ENCODE measurements at places on chromosomes 16 and 17.

- DNase-seq, result no peak
Measured at GRCh38 chr16:8005096-8005860, 585.0 kb downstream of the TMEM114 start.

DNA sequence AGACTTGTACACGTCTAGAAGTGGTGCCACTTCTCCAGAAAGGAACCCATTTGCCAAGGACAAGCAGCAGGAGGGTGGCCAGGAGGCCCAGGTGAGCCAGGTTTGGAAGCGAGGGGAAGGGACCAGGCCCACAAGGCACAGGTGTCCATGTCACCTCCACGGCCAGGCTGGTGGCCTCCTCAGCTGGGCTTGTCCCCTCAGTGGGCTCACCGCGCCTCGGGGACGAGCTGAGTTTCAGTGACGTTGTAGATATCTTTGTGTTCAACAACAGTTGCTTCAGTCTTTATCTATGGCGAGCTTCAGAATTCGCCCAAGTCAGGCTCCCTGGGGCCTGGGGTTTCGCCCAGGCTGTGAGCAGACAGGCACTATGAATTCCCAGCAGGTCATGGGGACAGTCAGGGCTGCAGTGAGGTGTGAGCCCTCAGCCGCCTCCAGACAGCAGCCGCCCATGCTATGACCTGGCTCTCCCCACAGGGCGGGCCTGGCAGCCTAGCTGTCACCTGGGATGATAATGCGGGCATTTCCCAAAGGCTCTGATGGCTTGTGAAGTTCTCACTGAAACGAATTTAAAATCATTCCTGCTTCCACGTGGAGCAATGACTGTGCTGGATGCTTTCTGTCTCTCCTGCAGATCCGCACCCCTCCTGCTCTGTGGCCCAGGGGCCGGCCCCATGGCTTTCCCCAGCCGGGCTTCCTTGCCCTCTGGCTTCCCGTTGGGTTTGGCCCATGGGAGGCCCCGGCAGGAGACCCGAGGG is 89.5 kb downstream of the MRC2 start:
- DNase-seq, result no peak

GRCh38 chr17:29561554-29562517 is 5.0 kb downstream of the ABHD15 start:
- DNase-seq, result peak; percentile 21

DNA sequence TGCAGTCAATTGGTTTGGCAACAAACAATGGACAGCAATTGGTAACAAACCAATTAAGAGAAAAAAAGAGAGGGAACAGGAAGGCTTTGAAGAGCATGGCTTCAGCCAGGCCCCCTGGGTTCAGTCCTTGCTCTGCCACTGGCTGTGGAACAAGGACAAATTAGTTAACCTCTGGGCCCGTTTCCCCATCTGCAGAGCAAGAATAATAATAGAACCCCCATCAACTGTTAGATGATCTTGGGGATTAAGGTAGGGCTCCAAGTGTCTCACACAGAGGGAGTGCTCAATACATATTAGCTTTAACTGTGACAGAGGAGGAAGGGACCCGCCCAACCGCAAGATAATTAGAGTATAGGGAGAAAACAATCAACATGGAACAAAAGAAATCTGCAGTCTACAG is 55.2 kb downstream of the PECAM1 start:
- no peak for DNase-seq

- DNase-seq, result no peak
Measured at GRCh38 chr17:49494399-49494985, 601 bp upstream of the NGFR start.

GRCh38 chr17:17836818-17837379 is at the start of gene SREBF1:
Gene SREBF1, minus strand, starts transcription at chr17:17836986. Its CDS starts 169 bp downstream, at chr17:17836817.
- peak; percentile 80 for DNase-seq

DNA sequence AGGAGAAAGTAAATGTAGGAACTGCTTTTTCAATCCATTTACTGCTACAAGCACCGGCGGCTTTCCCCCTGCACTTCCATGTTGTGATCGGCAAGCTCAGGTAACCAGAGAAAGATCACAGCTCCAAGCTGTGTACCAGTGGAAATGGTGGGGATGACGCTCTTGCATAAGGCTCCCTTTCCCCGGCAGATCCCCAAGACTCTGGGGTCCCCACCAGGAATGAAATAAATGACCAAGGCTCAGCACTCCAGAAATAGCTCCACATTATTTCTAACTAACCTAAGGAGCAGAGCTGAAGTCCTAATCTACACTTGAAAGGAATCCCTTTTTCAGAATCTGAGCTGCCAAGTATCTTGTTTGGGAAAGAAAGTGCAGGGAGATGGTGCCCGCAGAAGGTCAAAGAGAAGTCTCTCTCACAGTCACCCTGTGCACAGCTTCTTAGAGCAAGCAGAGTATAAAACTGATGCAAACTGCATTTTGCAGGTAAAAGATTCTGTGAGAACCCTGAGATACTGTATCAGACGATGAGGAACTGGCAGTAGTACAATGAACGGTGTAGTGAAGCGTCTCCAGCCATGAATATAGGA is 11.1 kb downstream of the GRB2 start:
- no peak for DNase-seq

- DNase-seq, result no peak
Measured at GRCh38 chr16:21592191-21592590, 7.2 kb upstream of the METTL9 start.

DNA sequence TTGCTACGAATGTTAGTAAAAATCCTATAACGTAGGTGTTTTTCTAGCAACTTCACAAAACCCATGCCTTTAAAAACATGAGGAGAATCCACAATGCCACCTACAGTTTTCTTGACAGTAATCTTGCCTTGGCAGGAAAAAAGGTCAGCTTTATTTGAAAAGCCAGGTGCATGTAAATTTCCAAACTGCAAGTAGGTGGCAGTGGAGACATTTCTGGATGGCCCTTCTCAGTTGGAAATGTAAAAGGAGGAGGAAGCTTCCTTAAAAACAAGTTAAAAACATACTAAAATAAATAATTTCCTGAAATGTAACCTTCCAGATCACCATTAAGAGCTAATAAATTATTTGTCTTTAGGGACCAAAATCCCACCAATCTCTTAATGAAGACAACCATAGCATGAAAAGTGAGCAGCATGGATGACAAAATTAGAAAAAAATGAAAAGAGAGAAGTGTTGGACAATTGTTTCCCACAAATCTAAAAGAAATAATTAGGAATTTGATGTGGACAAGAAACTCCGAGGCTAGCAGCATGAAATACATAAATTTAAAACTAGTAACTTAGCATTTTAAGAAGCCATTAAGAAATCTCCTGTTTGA is 152.2 kb downstream of the SNX11 start:
- no peak for DNase-seq

DNA sequence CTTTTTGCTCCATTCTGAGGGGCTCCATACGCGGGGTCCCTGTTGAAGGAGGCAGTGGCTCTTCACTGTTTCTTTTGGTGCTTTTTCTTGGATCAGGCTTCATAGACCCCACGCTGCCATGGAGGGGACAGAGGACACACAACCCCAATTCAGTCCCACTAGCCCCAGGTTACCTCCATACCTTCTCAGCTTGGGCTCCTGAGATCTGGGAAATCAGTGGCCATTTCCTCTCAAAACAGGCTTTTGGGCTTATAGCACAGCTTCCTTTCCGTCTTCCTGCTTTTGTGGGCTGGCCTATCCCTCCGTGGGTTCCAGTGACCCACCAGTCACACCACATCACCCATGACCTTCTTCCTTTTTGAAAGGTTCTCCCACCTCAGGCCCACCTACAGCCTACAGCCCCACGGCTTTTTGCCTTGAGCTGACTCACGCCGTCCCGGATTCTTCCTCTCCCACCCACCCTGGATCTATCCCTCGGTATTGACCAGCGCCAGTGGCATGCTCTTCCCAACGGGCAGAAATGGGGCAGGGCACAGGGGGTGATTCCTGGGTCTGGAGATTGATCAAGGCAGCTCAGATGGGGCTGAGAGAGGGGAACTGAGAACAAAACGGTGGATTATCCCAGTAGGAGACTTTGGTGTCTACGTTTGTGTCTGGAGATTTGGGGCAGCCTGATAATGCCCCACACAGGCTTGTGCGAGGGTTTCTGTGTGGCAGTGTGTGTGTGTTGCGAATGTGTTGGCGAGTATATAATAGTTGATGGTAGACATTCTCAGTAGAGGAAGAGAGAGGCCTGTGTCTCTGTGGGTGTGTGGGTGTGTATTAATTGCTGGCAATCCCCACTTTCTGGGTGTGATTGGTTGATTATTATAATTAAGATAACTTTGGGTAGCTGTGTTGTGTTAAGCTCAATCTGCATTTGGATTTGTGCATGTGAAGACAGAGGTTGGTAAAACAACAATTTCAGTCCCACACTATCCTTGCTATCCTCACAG is 3.8 kb downstream of the TBX21 start:
- DNase-seq, result no peak

DNA sequence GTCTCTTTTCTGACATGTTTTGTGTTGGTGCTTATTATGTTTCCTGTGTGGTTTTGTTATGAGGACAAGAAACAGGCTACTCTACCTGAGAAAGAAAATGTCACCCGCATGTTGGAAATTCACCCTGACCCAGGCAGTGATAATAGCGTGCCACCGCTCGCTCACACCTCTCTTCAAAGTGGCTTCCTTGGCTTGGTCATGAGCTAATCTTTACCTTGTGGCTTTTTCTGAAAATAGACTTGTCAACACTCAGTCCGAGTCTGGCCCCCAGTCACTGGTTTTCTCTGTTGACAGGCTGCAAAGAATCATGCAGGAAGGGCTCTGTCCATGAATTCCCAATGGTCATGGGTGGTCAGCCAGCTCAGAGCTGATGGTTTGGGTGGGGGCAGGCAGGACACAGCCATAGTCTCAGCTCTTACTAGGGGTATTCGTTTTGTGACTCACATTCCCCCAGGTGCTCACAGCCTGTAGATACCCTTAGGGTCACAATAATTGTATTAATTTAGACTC is 121.3 kb upstream of the CACNG5 start:
- DNase-seq, result peak; percentile 17

GRCh38 chr17:65817951-65818350 is 256.5 kb upstream of the AXIN2 start:
- no peak for DNase-seq

GRCh38 chr17:80575057-80575875 is 30.6 kb downstream of the RPTOR start:
- DNase-seq, result peak; percentile 89

GRCh38 chr16:56611281-56611833 is 3.0 kb downstream of the MT2A start:
- no peak for DNase-seq

- DNase-seq, result no peak
Measured at GRCh38 chr17:50467114-50467854, 1.4 kb downstream of the CHAD start.

DNA sequence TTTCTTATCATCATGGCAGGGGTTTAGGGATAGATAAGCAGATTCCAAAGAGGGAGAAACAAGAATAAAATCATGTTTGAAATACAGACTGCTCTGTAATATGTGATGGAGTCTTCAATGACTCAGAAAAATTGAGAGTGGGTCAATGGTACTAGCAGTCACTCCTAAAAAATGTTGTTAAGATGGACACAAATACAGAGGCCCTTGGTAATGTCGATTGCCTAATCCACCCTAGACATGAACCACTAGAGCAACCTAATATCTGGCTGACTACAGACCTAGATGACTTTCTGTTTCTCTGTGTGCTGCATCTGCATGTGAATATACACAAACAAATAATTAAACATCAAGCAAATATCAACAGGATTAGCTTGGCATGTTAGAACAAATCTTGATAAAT is 135.8 kb downstream of the CDH8 start:
- DNase-seq, result no peak

GRCh38 chr17:1022278-1023024 is 25.5 kb downstream of the TIMM22 start:
- no peak for DNase-seq

- DNase-seq, result no peak
Measured at GRCh38 chr17:4246674-4247073, 17.1 kb downstream of the ANKFY1 start.

GRCh38 chr17:19610311-19610710 is 38.2 kb upstream of the ALDH3A2 start:
- DNase-seq, result no peak

DNA sequence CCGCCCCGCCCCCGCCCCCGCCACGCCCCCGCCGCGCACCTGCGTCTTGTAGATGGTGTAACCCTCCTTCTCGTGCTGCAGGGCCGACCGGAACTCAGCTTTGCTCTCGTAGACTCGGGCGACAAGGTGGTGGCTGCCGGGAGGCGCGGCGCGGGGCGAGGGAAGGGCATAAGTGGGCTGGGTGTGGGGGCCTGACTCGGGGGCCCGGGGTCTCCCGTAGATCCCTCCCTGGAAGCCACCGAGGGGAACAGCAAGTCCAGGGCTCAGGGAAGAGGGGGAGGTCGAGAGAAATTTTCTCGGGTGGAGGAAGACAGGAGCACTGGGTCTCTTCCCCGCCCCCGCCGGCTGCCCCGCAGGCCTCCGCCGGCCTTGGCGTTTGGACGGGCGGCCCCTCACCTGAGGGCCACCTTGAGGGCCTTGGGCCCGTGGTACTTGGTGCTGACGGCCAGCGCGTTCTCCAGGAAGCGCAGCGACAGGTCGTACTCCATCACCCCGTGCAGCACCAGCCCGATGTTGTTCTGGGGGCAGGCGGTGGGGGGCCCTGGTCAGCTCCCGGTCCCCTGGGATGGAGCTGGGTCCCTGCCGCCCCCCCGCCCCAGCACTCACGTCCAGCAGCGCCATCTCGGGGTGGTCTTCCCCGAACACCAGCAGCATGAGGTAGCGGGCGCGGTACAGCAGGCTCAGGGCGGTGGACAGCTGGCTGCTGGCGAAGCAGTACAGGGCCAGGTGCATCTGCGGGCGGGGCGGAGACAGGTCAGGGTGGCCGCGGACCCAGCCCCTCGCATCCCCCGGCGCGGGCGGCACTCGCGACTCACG is 19.4 kb downstream of the CLUH start:
- no peak for DNase-seq

DNA sequence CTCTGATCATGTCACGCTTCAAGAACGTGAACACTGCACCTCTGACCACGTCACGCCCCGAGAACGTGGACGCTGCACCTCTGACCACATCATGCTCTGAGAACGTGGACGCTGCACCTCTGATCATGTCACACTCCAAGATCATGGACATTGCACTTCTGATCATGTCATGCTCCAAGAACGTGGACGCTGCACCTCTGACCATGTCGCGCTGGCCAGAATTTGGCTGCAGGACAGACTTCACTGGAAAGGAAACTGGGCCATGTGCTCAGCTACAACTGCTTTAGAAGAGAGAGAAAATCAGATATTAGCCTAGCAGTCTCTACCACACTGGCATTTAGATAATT is 182.7 kb downstream of the RPTOR start:
- no peak for DNase-seq

- DNase-seq, result no peak
Measured at GRCh38 chr16:70713342-70713741, 27.5 kb upstream of the MTSS2 start.

- no peak for DNase-seq
Measured at GRCh38 chr17:59357219-59357697, 25.8 kb downstream of the YPEL2 start.
